ENCODE measurements at places on chromosomes 2 and 18. TPM values are rescaled to one million over a fixed set of nuclear protein-coding genes. Genes with fewer than 3 reads are reported as not detected.

The KIAA2012 gene
- 0.39 TPM for total RNA-seq

The CDKL4 gene
- total RNA-seq, result 0.14 TPM

DNA sequence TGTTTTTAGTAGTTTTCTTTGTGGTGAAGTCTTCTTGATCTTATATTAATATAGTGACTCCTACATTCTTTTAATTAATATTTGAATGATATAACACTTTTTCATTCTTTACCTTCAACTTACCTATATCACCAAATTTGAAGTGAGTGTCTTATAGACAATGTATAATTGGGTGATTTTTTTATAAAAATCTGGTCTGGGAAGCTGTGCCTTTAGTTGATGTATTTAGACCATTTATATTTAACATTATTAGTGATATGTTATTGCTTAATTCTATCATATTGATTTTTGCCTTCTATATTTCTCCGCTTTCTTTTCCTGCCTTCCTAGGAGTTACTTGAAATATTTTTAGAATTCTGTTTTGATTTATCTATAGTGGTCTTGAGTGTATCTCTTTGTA lies 16.4 kb downstream of the TMEM182 start:
- H3K4me3 ChIP-seq, result no peak overlapping the region
- H3K27ac ChIP-seq, result no peak overlapping the region
- no peaks in the 10 kb centered on the region for H3K36me3 ChIP-seq
- DNase-seq, result no peak

- no peak overlapping the region for H3K4me3 ChIP-seq
- H3K27me3 ChIP-seq, result peaks cover 27% of the 10 kb centered on the region
- H3K4me1 ChIP-seq, result peaks cover 28% of the 10 kb centered on the region
Observed at GRCh38 chr2:15731889-15732271, 140.2 kb downstream of the DDX1 start.

DNA sequence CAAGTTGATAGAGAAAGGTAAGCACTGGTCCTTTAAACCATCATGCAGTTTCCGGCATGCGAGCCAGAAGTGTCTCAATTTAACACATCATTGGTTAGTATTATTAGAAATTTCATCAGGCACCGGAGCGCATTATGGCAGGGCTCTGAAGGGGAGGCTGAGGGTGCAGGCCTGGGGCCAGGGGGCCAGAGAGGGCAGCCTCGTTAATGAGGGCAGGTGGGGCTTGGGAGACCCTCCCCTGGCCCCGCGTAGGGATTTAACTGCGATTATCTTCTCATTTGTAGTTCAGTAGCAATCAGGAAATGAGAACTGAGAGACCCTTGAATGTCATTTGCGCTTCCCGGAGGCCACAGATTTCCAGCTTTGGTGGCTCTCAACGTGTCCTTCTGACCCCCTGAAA lies 246.4 kb downstream of the KLHL29 start:
- H3K4me1 ChIP-seq, result peaks cover 9% of the 10 kb centered on the region
- no peak overlapping the region for H3K27ac ChIP-seq
- H3K27me3 ChIP-seq, result peaks cover 8% of the 10 kb centered on the region

GRCh38 chr2:16136461-16137035 lies 196.2 kb downstream of the MYCN start:
- no peaks in the 10 kb centered on the region for H3K27me3 ChIP-seq
- H3K4me1 ChIP-seq, result no peaks in the 10 kb centered on the region
- H3K4me3 ChIP-seq, result no peak overlapping the region
- no peak for DNase-seq
- no peaks in the 10 kb centered on the region for H3K36me3 ChIP-seq
